Fibroblast of lung (primary cell): ENCODE measurements at places on chromosomes 3 and 15.

GRCh38 chr3:157531301-157531660 lies 28.1 kb upstream of the VEPH1 start:
- H3K36me3 ChIP-seq, result no peaks in the 10 kb centered on the region
- H3K4me1 ChIP-seq, result peaks cover 25% of the 10 kb centered on the region
- H3K27me3 ChIP-seq, result no peaks in the 10 kb centered on the region
- no peak overlapping the region for H3K27ac ChIP-seq
- H3K4me3 ChIP-seq, result no peak overlapping the region

DNA sequence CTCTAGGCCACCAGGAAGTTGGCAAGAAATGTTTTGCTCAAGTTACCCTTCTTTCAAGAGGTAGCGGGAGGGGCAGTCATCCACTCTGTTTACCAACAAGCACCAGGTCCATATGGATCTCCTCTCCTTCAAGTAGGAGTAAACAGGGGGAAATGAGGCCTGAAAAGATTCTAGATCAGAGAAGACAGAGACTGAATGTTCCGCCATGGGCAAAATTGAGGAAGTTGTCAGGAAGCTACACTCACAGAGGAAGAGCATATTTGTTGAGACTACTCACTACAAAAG lies 81.6 kb downstream of the KLF15 start:
- no peak for DNase-seq
- H3K4me1 ChIP-seq, result peaks cover 2% of the 10 kb centered on the region
- no peak overlapping the region for H3K4me3 ChIP-seq
- H3K27me3 ChIP-seq, result no peaks in the 10 kb centered on the region

DNA sequence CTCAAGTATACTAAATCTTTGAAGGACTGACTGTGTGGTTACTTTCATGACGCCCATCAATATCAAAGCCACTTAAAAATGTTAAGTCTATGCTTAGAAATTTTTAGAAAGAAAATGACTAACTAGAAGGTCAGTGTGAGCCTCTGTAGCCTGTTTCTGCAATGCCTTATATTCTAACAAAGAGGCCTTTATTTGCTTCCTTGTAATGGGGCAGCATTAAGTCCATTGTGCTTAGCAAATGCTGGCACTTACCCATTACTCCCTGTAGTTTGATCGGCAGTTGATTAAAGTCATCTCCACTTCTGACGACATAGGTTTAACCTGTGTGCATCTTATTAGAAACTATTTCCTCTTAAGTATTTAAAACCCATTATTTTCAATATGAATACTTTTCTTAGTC lies 91.6 kb upstream of the FAM98B start:
- H3K36me3 ChIP-seq, result no peaks in the 10 kb centered on the region
- H3K4me3 ChIP-seq, result no peak overlapping the region
- no peak for DNase-seq
- H3K4me1 ChIP-seq, result no peaks in the 10 kb centered on the region
- no peak overlapping the region for H3K27ac ChIP-seq

DNA sequence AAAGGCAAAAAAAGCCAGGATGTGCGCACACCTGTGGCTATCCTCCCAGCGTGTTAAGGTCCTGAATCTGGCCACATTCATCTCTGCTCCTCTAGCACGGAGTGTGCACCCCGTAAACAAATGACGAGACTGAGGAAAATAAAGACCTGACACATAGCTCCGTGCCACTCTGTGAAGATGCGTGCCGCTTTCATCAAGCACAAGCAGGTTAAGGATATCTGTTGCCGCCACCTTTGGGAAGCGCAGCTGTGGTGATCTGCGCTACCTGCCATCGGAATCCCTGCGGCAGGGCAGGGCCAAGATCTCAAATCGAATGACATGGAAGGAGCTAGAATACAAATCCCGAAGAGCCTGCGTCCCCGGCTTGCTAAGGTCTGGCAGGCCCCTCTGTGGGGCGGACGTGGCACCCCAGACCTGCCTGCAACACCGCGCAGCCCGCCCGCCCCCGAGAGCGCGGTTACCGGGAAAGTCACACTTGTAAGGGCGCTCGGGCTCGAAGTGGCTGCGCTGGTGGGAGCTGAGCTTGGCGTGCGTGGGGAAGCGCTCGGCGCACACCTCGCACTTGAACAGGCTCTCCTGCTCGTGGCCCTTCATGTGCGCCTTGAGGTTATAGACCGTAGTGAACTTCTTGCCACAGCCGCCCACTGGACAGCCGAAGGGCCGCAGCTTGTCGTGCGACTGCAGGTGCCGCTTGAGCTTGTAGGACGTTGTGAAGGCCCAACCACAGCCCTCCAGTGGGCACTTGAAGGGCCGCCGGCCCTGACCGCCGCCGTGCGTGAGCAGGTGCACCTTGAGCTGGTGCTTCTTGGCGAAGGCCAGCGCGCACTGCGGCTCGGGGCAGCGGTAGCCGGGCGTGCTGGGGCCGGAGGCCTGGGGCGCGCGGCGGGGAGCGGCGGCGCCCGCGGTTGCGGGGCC lies 936 bp downstream of the ZXDC start:
- H3K27ac ChIP-seq, result peak overlapping the region; percentile 68
- peak; percentile 41 for DNase-seq
- H3K4me1 ChIP-seq, result peaks cover 7% of the 10 kb centered on the region

DNA sequence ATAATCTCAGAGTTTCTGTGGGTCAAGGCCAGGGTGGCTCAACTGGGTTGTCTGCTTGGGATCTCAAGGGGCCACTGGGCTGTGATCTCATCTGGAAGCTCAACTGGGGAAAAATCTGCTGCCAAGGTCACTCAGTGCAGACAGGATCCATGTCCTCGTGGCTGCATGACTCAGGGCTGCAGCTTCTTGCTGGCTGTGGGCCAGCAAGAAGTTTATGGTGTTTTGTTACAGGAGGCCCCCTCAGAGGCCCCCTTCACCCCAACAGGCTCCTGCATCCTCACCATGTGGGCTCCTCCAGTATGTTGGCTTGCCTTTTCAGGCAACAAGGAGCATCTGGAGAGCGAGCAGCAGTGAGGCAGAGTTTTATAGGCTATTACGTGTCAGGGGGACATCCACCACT lies 14.6 kb downstream of the OCA2 start:
- DNase-seq, result no peak
- H3K27me3 ChIP-seq, result no peaks in the 10 kb centered on the region
- H3K36me3 ChIP-seq, result no peaks in the 10 kb centered on the region
- H3K4me1 ChIP-seq, result no peaks in the 10 kb centered on the region

GRCh38 chr3:129485721-129486663 lies 42.4 kb upstream of the RHO start:
- DNase-seq, result peak; percentile 100
- H3K27ac ChIP-seq, result peak overlapping the region; percentile 62
- peaks cover 27% of the 10 kb centered on the region for H3K4me1 ChIP-seq
- no peaks in the 10 kb centered on the region for H3K27me3 ChIP-seq
- no peak overlapping the region for H3K4me3 ChIP-seq

GRCh38 chr15:48858401-48858800 lies 19.5 kb upstream of the EID1 start:
- no peak overlapping the region for H3K27ac ChIP-seq
- no peaks in the 10 kb centered on the region for H3K36me3 ChIP-seq
- peak; percentile 72 for DNase-seq
- H3K27me3 ChIP-seq, result no peaks in the 10 kb centered on the region

- peaks cover 2% of the 10 kb centered on the region for H3K4me1 ChIP-seq
- H3K27me3 ChIP-seq, result no peaks in the 10 kb centered on the region
- no peaks in the 10 kb centered on the region for H3K36me3 ChIP-seq
- peak; percentile 99 for DNase-seq
These were observed 139.0 kb downstream of the P3H2 start for GRCh38 chr3:189981668-189982067.
